Stimulated activated CD8-positive, alpha-beta memory T cell treated with anti-CD3 and anti-CD28 coated beads, Interleukin-2, amount 100 ng/mL, for 1 hour (primary cell): ENCODE measurements at places on chromosomes 7 and 10.

- DNase-seq = no peak
These were observed 655.2 kb upstream of the NRG3 start for GRCh38 chr10:81219758-81220157.

DNA sequence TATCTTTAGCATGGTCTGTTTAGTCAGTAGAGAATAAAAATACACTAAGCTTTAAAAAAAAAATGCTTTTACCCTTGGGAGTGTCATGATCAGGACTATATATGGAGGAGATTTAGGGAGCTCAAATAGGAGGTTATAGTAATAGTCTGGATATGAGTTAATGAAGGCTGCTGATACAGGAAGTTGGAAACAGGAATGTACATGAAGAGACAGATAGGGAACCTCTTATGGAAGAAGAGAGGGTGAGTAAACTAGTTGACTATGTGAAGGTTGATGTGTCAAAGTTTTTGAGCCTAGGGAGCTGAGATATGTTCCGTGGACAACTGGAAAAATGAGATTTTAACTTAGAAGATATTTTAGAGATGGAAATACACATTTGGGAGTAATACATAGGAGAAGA lies 472.0 kb upstream of the FZD8 start:
- DNase-seq = no peak

DNA sequence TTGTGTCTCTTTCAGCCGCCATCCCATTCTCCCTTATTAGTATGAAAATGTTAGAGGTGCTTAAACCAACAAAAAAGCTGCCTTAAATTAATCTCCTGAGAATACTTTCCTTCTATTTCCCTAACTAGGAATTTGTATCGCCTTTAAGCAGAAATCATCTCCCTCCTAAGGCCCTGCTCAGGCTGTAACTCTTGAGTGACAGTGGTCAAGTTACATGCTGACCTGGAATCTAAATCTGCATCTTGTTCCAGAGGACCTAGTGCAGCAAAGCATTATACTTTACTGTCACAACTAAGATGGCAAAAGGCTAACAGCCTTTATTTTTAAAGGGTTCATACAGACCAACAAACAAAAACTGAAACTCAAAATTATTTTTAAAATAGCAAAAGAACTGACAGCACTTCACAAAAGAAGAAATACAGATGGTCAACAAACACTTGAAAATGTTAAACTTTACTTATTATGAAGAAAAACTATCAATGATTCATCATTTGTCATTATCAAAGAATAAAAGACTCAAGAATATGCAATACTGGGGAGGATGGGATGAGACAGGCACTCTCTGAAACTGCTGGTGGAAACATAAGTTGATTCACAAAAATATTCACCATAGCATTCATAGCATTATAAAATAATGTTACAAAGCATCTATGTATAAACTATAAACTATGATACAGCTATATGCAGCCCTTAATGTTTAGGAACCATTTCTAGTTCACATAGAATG lies 11.0 kb downstream of the CYREN start:
- DNase-seq = no peak

- DNase-seq = no peak
These were observed 74.1 kb downstream of the ADD3 start for GRCh38 chr10:110081911-110082310.

DNA sequence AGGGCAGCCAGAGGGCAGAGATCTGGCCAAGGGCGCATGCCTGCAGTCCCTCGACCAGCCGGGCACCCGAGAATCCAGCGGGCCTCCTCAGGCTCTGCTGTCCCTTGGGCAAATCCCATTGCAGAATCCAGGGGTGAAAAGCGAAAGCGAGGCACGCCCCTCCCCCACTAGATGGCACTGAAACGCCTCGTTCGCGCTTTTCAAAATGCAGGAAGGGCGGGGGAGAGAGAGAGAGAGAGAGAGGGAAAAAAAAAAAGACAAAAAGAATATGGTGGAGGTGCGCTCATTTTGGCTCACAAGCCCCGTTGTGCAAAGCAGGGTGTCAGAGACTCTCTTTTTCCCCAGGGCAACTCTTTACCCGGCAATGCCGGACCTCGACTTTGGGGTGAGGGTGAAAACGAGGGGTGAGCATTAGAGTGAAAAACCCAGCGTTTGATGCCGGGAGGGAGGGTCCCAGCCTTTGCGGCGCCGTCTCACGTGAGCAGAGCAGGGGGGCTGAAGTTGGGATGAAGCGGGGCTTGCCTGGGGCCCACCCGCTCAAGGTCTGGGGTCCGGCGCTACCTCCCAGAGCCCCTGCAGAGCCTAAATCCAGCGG lies 2.5 kb upstream of the TMEM178B start:
- DNase-seq = no peak

DNA sequence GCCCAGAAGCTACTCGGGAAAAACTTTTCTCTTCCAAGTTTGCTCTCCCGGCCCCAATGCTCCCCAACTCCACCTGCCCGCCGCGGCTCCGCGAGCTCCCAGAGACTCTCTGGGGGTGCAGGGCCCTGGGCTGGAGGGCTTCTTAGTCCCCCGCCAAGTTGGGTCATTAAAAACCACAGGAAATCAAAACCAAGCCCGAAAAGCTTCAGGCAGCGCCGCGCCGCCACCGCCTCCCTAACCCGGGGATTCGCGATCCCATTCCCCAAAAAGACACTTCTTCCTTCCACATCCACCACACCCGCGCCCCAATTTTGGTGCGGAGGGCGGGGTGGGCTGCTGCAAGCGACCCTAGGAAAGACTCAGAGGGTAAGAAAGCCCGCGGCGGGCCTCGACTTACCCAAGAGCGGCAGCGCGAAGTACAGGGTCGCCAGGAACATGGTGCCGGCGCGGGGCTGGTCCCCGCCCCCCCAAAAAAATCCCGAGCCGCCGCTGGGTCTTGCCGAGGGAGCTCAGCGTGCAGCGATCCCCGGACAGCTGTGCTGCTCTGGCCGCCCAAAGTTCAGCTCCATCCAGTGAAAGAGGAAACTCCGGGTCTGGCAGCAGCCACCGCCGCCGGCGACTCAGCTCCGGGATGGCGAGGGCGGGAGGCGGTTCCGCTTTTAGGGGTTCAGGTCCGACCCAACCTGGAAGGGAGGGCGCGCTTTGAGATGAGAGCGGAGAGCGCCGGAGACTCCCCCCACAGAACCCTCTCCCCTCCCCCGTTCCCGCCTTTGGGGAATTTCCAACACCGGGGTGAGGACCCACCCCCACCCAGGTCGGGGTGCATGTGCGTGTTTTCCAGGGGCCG lies 1.2 kb downstream of the GFRA1 start:
- no peak for DNase-seq

DNA sequence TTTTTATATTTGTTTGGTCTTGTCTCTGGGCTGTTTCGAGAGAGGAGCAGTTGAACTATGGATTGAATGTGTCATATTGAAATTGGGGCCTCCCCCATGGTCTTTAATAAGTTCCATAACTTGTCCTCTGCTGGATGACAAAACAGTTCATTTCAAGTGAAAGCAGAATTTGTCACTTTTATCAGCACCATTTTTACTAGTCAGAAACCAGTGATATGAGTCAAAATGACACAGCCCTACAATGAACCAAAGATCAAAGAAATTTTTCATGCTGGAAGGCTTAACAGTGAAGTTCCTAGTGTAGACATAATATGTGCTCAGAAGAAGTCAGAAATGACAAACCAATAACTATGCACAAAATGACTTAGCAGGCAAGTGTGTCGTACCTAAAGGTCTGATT lies 133.6 kb upstream of the VWC2 start:
- no peak for DNase-seq

DNA sequence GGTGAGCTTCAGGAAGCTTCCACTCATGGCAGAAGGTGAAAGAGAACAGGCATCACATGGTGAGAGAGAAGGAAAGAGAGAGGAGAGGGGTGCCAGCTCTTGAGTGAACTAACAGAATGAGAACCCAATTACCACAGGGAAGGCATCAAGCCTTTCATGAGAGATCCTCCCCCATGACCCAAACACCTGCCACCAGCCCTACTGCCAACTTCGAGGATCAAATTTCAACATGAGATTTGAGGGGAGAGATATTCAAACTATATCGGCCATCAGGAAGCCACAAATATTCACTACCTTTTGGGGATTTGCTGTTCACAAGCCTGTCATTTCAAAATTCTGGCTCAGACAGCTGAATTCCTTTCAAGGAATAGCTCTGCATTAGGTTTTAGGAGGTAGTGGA lies 39.9 kb upstream of the SMNDC1 start:
- DNase-seq = no peak

GRCh38 chr7:148699782-148700629 lies 1.3 kb downstream of the CUL1 start:
- no peak for DNase-seq

DNA sequence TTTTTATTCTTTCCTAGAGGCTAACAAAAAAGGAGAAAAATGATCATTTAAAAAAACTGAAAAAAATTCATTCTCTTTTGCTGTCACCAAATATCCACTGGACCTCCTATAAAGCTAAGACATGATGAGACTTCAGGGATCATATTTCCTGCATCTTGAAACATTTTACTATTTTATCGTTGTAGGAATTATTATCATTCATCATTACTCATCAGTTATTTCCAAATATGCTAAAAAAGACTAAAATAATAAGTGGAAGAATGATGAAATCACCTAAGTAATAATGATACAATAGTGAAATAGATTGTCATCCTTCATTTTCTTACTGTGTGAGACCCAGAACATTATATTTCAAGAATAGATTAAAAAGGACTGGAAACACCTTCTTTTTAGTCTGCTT lies 28.3 kb downstream of the TAF3 start:
- DNase-seq = no peak
